ENCODE measurements at places on chromosomes 4 and X.

- no peak for DNase-seq
Measured at GRCh38 chr4:69057620-69058409, 38.5 kb upstream of the UGT2B7 start.

- DNase-seq = no peak
Measured at GRCh38 chrX:32276153-32276552, 935.2 kb downstream of the DMD start.

DNA sequence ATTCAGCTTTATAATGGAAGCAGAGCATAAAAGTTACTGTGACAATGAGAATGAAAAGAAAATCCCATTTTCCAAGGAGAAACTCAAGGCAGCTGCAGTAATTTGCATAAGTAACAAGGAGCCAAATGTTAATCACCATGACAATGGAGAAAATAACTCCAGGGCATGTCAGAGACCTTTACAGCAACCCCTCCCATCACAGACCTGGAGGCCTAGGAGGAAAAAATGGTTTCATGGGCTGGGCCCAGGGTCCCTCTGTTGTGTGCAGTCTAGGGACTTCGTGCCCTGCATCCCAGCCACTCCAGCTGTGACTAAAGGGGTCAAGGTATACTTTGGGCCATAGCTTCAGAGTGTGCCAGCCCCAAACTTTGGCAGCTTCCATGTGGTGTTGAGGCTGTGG lies 223.5 kb downstream of the NPFFR2 start:
- DNase-seq = no peak

DNA sequence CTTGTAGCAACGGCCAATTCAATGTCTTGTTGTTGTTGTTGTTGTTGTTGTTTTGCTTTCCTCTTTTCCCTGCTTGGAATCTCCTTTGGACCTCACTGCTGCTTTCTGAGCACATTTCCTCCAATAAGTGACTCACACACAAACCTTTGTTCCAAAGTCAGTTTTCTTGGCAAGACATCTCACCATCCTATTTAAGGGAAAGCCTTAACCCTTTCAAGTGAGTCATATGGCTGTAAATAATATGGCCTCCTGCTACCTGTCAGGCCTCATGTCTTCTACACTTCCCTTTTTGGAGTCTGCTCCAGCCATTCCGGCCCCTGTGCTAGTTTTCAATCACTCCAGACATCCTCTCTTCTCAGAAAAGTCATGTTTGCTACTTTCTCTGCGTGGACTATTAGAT lies 79.5 kb upstream of the MAGEB10 start:
- DNase-seq = no peak

- no peak for DNase-seq
Measured at GRCh38 chrX:136528645-136529315, 3.2 kb upstream of the VGLL1 start.

GRCh38 chr4:36388710-36389109 lies 107.3 kb downstream of the DTHD1 start:
- no peak for DNase-seq

GRCh38 chrX:96183843-96184242 lies 500.8 kb upstream of the DIAPH2 start:
- no peak for DNase-seq

GRCh38 chrX:120318411-120318810 lies 7.2 kb upstream of the TMEM255A start:
- DNase-seq = no peak

- DNase-seq = no peak
Measured at GRCh38 chr4:187354740-187355139, 631.1 kb upstream of the FAT1 start.

- no peak for DNase-seq
Measured at GRCh38 chrX:107542500-107542899, 85.8 kb upstream of the PRPS1 start.

DNA sequence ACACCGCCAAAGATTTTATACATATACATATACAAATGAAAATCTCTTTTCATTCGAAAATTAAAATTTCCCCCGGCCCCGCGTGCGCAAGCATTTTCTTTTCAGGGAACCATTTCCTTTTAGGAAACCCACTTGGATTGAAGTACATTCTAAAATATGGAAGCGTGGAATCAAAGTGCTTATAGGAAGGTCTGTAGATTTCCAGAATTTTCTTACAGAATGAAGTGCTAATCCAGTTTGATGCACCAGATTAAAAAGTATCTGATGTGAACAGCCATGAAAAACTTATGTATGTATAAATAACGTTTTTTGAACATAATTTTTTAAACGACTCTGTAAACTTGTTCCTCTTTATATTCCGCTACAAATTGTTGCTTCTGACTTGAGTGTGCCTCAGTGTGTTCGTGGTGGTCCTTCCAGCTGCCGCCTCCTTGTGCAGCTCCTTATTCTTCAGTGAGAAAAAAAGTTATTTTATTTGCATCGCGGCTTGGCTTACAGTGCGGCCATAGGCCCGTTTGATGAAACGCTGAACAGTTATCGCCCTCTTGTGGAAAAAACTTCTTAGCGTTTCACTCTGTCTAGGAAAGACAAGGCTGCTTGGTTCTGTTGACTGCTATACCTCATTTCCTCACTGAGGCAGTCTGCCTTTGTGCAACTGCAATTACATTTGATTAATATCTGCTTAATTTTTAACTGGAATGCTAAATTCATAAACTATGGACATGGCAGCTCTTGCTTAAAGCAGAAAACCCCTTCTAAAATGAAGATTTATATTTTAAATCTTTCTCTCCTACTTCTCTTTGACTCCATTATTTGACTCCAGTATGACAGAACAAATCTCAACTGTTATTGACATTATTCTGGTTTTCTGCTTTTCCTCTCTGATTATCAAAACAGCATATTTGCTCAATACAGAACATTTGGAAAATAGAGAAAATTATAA lies 4.7 kb upstream of the NKX6-1 start:
- no peak for DNase-seq

- DNase-seq = no peak
Measured at GRCh38 chr4:10185518-10186227, 69.1 kb upstream of the WDR1 start.

Measured in Right ventricle myocardium inferior (tissue), 1 donor.